T-helper 17 cell (primary cell): ENCODE measurements at places on chromosomes 12 and 14.

- DNase-seq = no peak
These were observed 121.4 kb upstream of the PCED1B start for GRCh38 chr12:46958053-46958452.

DNA sequence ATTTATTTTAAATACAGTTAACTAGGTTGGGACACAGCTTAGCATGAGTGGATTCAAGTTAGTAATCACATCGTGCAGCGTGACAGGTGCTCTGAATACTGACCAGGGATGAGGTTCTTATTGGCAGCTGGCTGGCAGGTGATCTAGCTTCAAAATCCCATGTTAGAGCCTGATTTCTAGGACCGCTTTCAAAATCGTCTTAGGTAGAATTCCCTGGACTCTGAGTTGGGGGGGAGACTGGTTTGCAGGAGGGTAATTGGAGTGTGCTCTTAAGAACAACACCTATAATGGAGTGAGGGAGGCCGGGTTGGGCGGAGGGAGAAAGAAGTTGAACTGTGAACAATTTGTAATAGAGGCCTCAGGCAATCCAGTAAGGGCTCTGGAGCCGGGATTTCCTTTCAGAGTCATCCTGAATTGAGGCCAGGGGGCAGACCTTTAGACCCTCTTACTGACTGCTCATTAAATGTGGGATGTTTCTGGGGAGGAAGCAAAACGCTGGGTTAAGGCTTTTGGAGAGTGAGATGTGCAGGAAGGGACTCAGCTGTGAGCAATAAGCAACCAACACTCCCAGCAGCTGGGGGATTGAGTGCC lies 874 bp upstream of the YARS2 start:
- DNase-seq = no peak

- no peak for DNase-seq
These were observed 131.3 kb downstream of the TBC1D30 start for GRCh38 chr12:64955746-64956145.

DNA sequence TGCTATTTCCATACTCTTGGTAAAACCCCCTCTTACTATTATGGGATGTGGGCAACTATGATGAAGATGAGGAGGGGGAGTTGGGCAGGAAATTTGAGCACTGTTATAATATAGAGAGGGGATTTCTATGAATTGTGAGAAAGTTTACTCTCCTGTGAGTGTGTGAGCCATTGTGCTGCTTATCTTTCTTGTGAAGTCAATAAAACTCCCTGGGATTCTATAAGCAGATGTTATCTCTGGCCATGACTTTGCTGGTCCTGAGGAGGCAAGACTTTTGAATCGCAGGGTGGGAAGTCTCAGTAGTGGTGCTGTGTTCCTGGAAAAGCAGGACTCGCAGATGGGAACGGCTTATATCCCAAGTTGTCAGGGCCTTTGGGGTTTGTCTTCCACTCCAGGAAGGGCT lies 62.2 kb downstream of the EMP1 start:
- no peak for DNase-seq

- DNase-seq = no peak
These were observed 126.7 kb upstream of the TMEM260 start for GRCh38 chr14:56452940-56453339.

DNA sequence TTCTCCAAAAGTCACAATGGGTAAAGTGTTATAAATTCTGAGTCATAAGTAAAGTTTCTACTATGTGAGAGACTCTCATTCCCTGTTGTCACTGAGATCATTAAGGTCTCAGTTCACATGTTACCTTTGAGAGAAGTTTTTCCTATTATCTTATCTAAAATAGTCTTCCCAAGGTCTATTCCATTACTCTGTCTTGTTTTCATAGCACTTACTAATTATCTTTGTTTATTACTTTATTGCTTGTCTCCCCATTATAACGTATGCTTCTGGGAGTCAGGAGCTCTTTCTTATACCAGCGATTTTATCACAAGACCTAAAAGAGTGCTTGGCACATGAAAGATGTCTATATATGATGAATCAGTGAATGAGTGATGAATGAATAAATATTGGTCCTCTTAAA lies 1001.9 kb downstream of the DIO2 start:
- DNase-seq = no peak

DNA sequence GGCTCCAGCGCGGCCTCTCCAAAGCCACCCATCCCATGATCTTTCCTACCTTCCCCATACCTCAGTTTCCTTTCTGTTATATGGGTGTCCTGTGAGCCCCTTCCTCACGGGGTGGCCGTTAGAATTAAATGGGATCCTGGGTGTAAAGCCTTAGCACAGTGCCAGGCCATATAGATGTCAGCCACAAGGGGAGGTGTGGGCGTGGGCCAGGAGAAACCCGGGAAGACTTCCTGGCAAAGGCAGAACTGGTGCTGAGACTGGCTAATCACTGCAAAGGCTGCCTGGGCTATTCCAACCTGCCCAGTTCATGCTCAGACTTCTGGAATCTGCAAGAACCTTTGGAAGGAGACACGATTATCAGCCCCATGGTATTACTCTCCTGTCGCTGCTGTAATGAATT lies 11.0 kb upstream of the NCOR2 start:
- DNase-seq = no peak

GRCh38 chr14:58243790-58244555 lies 670 bp upstream of the PSMA3 start:
- DNase-seq = no peak

GRCh38 chr12:87425942-87426554 lies 603.2 kb downstream of the C12orf50 start:
- DNase-seq = no peak
